Karpas-422 (cell line): ENCODE measurements at places on chromosomes 16 and 17. TPM values are rescaled to one million over a fixed set of nuclear protein-coding genes. Genes with fewer than 3 reads are reported as not detected.
A peak's percentile ranks its signal among the peaks of the same experiment; 100 is the strongest.

DNA sequence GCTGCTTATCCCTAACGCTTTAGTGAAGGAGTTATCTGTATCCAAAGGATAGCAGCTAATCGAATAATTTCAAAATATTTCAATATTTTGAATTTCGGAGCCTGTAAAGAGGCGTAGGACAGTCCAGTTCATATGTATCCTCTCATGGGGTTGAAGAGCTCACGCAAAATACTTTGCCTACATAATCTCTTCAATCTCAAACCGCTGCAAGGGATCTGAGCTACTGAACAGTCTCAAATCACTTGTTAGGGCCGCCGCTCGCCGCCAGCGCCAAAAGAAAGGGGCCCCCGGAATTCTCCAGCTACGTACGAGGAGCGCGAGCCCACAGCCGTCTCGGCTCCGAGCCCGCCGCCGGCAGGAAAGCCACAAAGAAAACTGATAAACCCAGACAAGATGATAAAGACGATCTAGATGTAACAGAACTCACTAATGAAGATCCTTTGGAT is 601 bp upstream of the RFWD3 start:
- H3K4me3 ChIP-seq = peak overlapping the region; percentile 95
- H3K4me1 ChIP-seq = peaks cover 42% of the 10 kb centered on the region
- no peaks in the 10 kb centered on the region for H3K27me3 ChIP-seq
- peaks cover 28% of the 10 kb centered on the region; the same call in 1 of the 2 replicates for H3K36me3 ChIP-seq
- no peak for DNase-seq

DNA sequence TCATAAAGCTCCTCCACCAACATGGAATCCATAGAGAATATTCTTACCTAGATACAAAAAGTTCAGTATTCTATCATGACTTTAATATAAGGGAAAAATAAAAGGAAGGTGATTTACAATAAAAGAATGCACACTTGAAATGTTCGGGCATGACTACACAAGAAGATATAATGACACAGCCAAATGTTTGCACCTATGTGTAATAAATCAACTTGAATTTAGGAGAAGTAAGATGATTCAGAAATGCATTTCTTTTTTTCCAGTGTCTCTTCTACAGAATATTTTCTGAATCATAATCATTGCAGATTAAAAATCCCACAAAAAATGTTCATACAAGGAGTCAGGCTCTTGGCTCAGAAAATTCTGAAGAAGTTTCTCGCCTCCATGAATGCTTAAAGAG is 404.0 kb upstream of the HSBP1 start:
- no peak overlapping the region for H3K4me3 ChIP-seq
- H3K27me3 ChIP-seq = no peaks in the 10 kb centered on the region
- DNase-seq = no peak

DNA sequence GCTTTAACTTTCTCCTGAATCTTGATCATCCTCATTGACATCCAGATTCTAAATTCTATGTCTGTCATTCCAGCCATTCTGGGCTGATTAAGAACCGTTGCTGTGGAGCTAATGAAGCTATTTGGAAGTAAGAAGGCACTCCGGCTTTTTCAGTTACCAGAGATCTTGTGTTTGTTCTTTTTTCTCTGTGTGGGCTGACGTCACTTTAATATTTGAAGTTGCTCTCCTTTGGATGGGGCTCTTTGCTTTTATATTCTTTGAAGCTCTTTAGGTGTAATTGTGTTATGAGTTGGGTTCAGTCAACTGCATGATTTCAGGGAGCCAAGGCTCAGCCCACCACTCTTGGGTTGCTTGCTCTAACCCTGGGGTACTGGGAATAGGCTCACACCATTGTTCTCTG is 460.6 kb downstream of the CDH8 start:
- no peak for DNase-seq
- no peak overlapping the region for H3K4me3 ChIP-seq
- no peaks in the 10 kb centered on the region for H3K27me3 ChIP-seq
- H3K4me1 ChIP-seq = no peaks in the 10 kb centered on the region

The ASPHD1 gene
- 0.19 and 2.2 TPM in 2 replicates for total RNA-seq

DNA sequence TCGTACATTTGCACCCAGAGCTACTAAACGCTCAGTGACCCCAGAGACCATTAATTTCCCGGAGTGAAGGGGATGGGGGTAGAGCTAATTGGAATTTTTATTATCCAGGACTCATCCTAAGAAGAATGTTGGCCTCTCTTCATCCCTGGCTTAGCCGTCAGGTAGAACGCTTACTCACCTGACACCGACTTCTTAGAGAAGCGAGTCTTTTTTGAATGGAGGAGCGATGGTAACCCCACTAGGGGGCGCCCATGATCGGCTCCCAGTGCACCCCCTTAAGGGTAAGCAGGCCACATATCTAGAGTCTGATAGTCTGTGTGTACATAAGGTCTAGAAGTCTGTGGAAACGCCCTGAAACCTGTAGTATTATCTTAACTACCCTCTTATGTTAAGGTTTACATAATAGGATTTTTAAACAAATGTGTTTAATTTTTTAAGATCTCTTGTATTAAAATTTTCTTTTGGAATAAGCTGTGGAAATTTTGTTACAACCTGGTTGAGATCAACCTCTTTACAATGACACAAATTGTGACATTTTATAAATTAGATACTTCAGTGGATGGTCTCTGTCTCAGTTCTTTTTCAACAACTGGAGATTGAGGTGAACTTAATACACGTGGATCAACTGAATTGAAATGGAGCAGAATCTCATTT is 229.8 kb downstream of the CPPED1 start:
- no peaks in the 10 kb centered on the region for H3K4me1 ChIP-seq
- H3K36me3 ChIP-seq = no peaks in the 10 kb centered on the region
- H3K4me3 ChIP-seq = no peak overlapping the region
- H3K27ac ChIP-seq = no peak overlapping the region
